ENCODE measurements at places on chromosomes 11 and 22. TPM values are rescaled to one million over a fixed set of nuclear protein-coding genes. Genes with fewer than 3 reads are reported as not detected.

OR2D2 gene
- polyA plus RNA-seq = not detected

DNA sequence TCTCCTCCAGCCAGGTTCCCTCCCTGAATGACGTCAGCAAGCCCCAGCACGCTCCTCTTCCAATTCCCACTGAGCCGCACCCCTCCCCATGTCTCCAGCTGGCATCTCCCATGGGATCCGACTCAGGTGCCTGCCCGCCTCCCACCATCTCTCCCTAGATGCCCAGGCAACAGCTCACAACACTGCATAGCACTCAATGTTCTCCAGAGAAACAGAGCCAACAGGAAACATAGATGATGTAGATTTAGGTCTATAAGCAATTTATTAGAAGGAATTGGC is 532.3 kb downstream of the BRD1 start:
- DNase-seq = no peak

YAP1 gene
- 182 TPM for polyA plus RNA-seq

TMEM121B gene
- 0.85 TPM for polyA plus RNA-seq

DNA sequence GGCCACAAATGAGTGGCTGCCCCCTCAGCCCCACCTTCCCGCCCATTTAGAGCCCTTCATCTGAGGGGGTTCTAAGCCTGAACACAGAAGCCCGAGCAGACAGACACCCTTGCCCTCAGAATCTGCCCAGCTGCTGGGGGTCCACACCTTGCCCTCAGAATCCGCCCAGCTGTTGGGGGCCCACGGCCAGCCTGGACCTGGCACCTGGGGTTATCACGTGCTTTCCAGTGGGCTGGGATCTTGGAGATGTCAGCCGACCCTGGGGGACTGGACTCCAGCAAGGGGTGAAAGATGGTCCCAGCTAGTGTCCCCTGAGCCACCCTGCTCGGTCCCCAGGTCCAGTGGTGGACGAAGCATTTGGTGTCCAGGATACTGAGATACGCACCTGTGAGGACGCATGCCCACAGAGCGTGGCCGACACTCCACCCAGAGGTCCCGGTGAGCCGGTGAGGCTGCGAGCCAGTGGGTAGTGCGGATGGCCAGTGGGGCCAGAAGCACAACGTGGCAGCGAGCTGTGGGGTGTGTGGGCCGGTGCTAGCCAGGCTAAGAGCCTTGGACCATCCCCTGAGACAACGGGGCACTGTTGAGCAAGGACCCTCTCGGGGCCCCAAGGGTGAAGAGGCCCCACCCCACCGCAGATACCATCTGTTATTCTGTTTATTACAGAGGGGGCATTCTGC is 3.1 kb upstream of the CTSD start:
- no peak for DNase-seq

- no peak for DNase-seq
Measured at GRCh38 chr11:82686211-82686610, 47.5 kb downstream of the FAM181B start.

DNA sequence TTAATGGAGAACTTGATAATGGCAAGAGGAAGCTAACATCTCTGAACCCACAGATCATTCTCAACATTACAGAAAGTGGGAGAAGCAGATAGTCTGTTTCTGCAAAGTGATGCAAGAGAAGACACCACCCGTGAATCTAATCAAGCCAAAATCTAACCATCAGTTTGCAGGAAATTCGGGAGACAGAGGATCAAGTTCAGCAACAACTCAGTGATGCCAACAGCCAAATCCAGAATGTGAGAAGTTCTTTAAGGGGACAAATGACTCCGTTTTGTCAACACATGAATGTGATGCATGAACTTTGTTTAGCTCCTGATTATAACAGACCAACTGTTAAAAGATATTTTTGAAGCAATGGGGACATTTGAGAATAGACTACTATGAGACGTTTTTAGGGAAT is 95.2 kb upstream of the LDLRAD3 start:
- no peak for DNase-seq

DNA sequence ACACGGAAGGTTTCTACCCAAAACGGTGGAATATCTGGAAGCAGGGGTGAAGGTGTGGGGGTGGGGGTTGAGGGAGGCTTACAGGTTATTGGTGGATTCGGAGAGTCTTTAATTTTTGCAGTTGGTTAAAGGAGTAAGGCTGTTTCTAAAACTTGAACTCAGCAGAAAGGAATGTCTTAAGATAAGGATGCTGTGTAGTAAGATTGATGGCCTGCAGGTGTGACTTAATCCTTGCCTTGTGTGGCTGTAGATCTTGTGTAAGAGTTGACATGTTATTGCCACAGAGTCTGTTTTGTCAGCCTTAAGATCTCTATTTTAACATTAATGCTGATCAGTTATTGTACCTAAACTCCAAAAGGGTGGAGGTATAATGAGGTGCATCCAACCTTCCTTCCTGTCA is 16.4 kb upstream of the OR6M1 start:
- DNase-seq = peak; percentile 10

GRCh38 chr11:69950120-69950519 is 128.0 kb upstream of the ANO1 start:
- no peak for DNase-seq

- no peak for DNase-seq
Measured at GRCh38 chr11:69830086-69830485, 10.9 kb upstream of the FGF3 start.

IL17REL gene
- polyA plus RNA-seq = 0.06 TPM

MMP7 gene
- polyA plus RNA-seq = 26.9 TPM

RNASEH2C gene
- 47.3 TPM for polyA plus RNA-seq

B3GAT1 gene
- polyA plus RNA-seq = 5.5 TPM

GRCh38 chr11:134364261-134364660 is 32.5 kb downstream of the GLB1L2 start:
- no peak for DNase-seq

DNA sequence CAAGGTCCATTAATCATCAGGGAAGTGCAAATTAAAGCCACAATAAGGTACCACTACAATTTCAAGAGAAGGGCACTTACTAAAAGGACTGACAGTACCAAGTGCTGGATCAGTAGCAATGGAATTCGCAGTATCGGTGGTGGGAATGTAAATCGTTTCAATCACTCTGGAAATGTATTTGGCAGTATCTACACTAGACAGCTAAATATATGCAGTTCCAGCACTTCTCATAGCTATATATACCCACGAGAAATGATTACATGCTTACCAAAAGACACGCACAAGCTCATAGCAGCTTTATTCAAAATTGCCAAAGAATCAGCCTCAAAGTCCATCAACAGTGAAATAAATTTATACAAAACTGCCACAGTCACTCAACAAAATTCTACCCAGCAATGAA is 4.4 kb upstream of the ZNF280B start:
- no peak for DNase-seq

- no peak for DNase-seq
Measured at GRCh38 chr22:39475337-39475736, 18.5 kb downstream of the MGAT3 start.

DNA sequence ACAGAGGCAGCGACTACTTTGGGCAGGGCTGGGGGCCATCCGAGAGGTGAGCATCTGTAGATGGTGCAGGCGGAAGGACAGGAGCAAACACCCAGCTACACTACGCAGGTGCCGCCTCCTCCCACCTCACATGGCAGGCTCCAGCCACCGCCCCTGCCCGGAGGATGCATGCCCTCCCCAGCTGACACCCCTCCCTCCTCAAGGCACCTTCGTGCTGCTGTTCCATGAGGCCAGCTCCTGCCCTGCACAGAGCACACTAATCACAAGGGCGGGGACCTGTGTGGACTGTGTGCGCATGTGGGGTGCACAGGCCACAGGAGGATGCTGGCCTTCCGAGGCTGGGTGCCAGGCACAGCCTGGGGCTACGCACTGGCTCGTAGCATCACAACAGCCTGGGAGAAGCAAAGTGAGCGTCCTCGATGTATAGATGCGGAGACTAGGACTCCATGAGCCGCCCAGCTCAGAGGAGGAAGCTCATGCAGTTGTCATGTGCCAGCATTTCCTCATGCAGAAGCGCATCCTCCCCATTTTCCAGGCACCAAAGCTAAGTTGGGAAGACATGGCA is 32.8 kb upstream of the HMOX1 start:
- DNase-seq = no peak

OR4P4 gene
- polyA plus RNA-seq = 0.17 TPM

- no peak for DNase-seq
Measured at GRCh38 chr11:73205661-73206343, 12.3 kb upstream of the P2RY2 start.

GRCh38 chr11:1734641-1735081 is 15.7 kb downstream of the IFITM10 start:
- no peak for DNase-seq

DNA sequence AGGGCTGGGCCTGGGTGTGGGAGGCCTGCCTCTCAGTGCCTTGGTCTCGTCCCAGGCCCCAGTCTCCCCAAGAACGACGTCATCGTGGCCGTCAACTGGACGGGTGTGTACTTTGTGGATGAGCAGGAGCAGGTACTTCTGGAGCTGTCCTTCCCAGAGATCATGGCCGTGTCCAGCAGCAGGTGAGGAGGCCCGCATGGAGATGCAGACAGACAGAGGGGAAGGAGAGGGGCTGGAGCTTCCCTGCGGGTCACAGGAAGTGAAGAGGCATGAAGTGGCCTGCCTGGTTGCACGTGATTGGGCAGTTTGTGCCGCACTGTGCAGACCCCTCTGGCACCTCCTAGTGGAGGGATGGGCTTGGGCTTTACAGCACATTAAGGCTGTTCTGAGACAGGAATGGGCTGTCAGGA is 70.4 kb downstream of the MYO7A start:
- no peak for DNase-seq

DNA sequence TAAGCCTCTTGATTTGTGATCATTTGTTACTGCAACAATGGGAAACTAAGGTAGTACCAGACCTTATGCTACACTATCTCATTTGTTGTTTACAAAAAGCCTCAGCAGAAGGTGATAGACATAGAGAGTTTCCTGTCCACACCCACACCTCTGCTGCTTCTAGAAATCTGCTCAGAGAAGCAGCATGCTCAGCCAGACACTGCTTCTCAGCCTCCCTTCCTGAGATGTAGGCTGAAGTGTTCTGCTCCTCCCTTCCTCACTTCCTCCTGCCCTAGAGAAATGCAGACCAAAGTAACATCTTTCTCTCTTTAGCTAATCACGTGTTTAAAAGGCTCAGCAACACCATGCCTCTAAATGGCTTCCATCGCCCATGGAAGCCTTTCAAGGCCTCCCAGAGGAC is 88.4 kb downstream of the SLC1A2 start:
- DNase-seq = no peak

- DNase-seq = no peak
Measured at GRCh38 chr11:8501836-8502235, 92.2 kb downstream of the STK33 start.

DNA sequence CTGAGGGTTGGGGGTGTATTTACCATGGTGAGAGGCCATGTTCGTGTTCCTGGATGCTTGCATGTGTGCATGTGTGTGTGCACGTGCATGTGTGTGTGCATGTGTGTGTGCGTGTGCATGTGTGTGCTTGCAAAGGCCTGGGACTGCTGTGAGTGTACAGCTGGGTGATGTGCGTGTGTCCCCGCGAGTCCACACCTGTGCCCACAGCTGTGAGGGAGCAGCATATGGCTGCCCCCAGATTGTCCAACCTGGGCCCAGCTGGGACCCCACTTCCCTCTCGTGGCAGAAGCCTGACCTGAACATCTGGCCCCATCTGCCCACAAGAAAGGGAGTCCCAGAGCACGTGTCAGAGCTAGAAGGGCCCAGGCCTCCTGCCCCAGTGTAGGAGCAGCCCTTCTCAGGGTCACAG is 8.4 kb upstream of the CD248 start:
- no peak for DNase-seq

- no peak for DNase-seq
Measured at GRCh38 chr11:64305691-64306562, 603 bp downstream of the ESRRA start.

GRCh38 chr22:22910272-22911240 is 22.9 kb downstream of the IGLL5 start:
- no peak for DNase-seq

DNA sequence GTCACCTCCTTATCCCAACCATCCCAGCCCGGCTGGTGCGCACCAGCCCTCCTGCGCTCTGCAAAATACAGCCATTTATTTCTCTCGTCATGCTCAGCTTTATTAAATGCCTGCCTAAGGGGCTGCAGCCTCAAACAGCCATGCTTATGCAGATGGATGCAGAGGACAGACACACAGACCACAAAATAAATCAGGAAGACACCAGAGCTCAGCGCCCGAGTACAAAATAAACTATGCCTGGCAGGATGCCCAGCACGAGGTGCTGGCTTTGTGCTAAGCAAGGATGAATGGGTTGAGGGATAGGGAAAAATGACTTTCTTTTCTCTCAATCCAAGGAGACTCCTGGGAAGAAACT is 70.5 kb downstream of the RPUSD4 start:
- no peak for DNase-seq

GRCh38 chr11:48008951-48009270 is 28.6 kb downstream of the PTPRJ start:
- DNase-seq = no peak

Measured in left renal cortex interstitium (tissue), 4 donors.